Activated T-helper 1 cell treated with anti-CD3 and anti-CD28 coated beads, Interleukin-12 subunit alpha, Interleukin-12 subunit beta, Interleukin-2, Interleukin-4 antibody, amounts not matched to agents 30 ng/mL and 10 ng/mL and 1 ng/mL, durations not matched to agents 14 hours and 24 hours and 36 hours (primary cell): ENCODE measurements at places on chromosomes 16 and 17.

GRCh38 chr16:6977291-6977690 is 355.4 kb upstream of the RBFOX1 start:
- no peak for DNase-seq

DNA sequence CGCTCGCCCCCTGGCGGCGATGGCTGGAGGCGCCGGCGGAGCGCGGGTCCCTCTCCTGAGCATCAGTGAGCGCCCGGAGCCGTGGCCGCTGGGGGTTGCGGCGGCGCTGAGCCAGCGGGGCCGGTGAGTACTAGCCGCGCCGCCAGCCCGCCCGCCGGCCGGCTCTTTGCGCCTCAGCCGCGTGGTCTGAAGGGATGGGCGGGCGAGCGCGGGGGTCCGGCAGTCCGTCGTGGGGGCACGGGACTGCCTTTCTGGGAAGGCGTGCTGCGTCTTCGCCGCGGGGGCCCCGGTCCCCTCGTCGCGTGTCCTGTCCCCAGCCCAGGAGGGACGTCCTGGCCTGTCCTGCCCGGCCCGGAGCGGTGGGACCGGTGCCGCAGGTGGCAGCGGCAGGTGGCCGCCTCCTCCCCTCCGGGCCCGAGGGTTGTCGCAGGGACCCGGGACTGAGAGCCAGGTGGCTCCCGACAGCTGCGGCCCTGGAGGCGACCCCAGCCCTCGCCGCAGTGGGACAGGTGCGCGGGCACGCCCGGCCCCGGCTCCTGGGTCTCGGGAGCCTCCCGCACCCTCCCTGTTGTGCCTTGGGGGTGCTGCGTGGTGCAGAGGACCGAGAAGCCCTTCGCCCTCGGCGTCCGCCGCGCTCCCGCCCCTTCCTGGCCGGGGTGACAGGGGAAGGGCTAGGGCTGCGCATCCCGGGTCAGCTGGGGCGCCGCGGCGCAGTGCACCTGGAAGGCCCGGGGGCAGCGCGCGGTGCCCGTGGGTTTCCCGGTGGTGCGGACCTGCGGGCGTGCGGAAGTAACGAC is at the start of gene SPECC1:
TSS of gene SPECC1 (plus strand) at position 58 of the 797 bp plus-strand sequence. CDS start 87,293 bp downstream, outside the sequence.
- peak; percentile 84 for DNase-seq

DNA sequence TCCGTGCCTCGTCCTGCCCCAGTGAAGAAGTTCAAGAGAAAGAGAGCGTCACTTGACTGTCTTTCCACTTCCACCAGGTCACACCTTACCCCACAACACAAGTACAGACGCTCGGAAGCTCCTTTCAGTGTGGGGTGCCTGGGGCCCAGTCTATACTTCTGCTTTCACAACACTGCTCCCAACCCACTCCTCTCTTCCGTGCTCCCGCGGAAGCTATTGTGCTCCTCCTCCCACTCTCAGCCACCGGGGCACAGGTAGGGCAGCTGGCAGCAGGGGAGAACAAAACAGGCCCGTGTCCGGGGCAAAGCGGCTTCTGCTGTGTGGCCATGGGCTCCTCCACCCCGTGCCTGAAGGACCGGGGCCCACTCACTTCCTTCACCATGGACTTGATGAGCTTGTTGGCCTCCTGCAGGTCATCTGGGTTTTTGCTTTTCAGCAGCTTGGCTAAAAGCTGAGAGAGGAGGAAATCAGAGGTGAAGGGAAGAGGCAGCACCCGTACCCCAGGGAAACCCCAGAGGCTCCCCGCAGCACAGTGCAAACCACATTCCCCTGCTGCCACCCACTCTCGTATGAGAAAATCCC is 18.9 kb downstream of the GGA3 start:
- DNase-seq: peak; percentile 24

- DNase-seq: no peak
These were observed 2.9 kb upstream of the EPX start for GRCh38 chr17:58189436-58190146.

DNA sequence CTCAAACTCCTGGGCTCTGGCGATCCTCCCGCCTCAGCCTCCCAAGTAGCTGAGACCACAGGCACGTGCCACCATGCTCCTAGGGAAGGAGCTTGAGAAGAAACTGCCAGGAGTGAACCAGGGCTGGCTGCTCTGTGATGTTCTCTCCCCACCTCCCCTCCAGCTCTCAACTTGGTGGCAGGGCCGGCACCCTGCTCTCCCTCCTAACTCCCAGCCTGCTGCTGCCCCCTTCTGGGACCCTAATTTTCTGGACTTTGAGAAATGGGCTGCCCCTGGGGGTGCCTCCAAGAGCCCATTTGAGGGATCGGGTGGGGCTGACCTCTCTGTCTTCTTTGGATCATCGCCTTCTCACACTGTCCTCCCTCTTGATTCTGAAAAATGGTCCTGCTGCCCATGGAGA is 14.9 kb upstream of the STAT3 start:
- DNase-seq: peak; percentile 27

DNA sequence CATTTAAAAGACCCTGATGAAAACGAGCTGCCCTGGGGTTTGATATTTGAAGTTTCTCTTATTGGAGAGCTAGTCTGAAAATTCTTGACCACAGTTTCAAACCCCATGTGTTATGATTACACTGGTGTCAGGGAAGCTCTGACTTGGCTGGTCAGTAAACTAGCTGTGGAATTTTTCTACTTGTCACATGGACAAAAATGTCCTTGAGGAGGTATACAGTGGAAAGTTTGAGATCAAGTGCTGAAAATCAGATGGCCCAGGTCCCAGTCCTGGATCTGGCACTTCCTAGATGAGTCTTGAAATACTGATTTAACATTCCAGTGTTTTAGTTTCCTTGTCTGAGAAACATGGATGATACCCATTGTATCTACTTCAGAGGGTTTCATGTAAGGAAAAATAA is 30.7 kb upstream of the SOX9 start:
- DNase-seq: no peak

DNA sequence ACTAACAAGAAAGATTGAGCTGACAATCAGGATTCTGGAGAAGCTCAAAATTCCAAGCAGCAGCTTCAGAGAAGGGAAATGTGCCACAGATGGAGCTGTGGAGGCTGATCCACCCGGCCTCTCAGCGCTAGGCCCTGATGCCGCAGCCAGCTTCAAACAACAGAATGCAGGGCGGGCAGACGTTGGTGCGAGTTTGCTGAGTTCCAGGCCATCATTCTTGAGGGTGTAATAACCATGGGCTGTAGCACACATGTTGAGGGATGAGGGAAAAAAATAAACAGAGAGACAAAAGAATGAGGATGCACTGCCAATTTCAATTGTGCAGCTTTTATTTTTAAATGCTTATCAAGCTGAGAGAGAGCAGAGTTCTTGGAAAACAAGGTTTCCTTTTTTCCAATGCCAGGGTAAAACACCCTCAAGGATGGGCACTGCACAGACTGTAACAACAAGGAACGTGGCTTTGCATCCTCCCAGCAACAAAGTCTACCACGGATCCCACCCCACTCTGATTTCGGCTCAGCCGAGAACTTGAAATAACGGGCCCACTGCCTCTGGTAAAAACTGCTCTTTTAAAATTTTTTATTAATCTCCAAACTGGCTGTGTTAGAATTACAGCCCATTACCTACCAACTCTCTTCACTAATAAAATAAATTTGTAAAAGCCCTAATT is 90.2 kb downstream of the SMG6 start:
- DNase-seq: no peak

DNA sequence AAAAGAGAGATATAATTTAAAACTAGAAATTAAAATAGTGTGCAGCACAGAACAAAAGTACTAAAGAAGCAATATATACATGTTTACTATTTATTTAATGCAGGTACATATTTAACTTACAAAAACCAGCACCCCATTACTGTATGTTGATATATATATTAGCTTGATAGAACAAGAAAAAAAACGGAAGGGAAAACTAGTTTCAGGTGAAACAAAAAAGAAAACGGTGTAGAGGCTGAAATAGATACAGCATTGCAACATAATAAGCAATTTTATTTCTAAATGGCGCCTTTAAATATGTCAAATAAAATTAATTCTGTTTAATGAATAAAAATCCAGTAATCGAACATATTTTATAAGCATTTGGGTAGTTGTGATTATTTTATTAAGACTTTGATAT is 3.9 kb downstream of the HNF1B start:
- DNase-seq: no peak

DNA sequence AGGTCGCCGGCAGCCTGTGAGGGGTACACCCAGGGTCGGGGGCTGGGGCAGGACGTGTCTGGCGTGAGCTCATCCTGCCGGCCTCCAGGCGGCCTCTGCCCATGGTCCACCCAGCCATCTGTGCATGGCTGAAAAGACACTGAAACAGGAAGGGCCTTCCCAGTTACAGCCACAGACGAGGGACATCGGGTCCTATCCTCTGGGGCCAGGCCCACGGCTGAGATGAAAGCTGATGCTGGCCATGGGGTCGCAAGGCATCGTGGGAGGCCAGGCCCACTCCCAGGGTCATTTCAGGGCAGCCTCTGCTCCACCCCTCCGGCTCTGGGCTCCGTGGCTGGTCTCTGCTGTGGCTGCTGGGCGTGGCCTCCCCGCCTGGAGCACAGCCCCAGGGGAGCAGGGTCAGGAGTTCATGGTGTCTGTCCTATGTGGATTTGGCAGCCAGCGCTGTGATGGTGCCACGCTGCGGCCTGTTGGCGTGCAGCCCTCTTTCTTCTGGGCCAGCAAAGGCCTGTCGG is 16.6 kb upstream of the ATP6V0C start:
- DNase-seq: no peak

DNA sequence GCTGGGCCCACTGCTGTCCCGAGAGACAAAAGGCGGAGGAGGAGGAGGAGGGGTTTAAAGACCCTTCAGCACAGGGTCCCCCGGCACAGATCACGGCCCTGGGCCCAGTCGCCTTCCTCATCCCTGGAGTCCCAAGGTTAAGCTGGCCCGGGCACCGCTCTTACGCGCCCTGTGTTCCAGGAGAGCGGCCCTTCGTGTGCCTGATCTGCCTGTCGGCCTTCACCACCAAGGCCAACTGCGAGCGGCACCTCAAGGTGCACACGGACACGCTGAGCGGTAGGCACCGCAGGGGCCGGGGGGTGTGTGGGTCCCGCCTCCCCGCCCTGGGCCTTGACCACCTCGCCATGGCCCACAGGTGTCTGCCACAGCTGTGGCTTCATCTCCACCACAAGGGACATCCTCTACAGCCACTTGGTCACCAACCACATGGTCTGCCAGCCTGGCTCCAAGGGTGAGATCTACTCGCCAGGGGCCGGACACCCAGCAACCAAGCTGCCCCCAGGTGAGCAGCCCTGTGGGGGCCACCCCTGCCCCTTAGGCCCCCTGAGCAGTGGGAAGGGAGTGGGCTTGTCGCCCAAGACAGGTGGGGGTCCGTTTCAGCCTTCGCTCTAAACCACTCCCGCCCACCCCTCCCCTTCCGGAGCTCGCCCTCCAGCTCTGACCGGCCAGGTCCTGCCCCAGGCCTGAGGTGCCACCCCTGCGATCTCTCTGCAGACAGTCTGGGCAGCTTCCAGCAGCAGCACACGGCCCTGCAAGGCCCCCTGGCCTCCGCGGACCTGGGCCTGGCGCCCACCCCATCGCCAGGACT is 37.6 kb upstream of the ZC3H18 start:
- DNase-seq: no peak

GRCh38 chr16:69820926-69821541 is 58.9 kb downstream of the WWP2 start:
- DNase-seq: no peak

DNA sequence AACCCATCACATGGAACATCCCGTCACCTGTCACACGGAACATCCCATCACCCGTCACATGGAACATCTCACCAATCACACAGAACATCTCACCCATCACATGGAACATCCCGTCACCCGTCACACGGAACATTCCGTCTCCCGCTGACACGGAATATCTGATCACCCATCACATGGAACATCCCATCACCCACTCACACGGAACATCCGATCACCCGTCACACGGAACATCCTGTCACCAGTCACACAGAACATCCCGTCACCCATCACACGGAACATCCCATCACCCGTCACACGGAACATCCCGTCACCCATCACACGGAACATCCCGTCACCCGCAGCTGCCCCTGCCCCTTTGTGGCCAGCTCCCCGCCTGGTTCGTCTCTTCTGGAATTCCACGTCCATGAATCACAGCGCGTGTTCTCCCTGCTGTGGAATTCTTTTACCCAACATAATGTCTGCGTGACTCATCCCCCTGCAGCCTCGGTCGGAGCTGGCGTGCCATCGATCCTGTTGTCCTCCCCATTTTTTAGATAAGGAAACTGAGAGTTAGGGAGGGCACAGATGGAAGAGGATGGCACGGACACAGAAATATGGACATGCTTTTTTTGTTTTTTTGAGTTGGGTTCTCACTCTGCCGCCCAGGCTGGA is 5.6 kb downstream of the CPNE7 start:
- DNase-seq: no peak

DNA sequence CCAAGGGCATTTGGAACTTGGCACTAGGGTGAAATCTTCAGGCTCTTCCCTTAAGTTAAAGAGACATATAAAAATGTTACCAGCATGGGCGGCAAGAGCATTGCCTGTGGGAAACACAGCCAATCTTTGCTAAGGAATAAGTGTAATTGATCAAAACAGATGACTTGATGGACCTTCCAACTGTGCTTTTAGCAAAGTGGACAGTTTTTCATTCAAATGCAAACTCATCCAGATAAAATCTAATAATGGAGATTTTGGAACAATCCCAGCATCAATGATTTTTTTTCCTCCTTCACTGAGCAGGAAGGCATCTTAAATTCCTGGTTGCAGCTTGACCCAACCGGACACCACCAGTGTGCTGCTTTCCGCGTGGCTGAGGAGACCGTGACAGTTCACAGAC is 42.9 kb upstream of the BHLHA9 start:
- DNase-seq: no peak

DNA sequence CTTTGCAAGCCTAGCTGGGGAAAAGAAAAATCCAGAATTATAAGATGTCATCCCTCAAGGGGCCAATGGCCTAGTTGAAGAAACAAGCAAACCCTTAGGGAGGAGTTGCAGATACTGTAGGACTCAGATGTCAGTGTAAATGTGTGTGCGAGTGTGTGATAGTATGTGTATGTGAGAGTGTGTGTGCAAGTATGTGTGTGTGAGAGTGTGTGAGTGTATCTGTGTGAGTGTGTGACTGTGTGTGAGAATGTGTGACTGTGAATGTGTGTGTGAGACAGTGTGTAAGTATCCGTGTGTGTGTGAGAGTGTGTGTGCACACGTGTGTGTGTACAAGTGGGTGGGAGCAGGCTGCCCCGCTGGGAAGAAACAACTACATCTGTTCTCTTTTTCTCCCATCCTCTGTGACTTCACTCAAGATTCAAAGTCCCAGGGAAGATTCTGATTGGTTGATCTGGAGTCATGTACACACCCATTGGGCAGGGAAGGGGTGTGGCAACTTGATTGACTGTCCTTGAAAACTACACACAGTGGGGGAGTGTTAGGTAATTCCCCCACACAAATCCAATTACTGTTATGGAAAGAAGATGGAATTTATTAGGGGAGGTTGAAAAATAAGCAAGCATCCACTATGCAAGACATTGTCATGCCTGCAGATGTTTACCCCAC is 40.7 kb downstream of the IRX3 start:
- no peak for DNase-seq
